ENCODE measurements at places on chromosomes 16 and 17.

GRCh38 chr17:1104222-1104621 lies 75.6 kb downstream of the ABR start:
- DNase-seq: no peak

- no peak for DNase-seq
Observed at GRCh38 chr16:50624449-50624970, 56.6 kb downstream of the SNX20 start.

DNA sequence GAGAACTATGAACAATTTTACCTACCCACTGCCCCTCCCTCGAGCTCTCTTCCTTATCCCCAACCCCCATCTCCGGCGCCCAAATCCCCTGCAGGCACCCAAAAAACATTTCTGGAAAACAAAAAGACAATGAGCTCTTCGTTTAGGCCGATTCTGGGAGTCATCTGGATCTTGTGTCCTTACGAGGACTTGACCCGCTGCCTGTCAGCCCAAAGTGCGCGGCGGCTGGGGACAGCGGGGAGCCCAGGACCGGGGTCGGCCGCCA lies 524 bp downstream of the STRADA start:
- peak; percentile 69 for DNase-seq

DNA sequence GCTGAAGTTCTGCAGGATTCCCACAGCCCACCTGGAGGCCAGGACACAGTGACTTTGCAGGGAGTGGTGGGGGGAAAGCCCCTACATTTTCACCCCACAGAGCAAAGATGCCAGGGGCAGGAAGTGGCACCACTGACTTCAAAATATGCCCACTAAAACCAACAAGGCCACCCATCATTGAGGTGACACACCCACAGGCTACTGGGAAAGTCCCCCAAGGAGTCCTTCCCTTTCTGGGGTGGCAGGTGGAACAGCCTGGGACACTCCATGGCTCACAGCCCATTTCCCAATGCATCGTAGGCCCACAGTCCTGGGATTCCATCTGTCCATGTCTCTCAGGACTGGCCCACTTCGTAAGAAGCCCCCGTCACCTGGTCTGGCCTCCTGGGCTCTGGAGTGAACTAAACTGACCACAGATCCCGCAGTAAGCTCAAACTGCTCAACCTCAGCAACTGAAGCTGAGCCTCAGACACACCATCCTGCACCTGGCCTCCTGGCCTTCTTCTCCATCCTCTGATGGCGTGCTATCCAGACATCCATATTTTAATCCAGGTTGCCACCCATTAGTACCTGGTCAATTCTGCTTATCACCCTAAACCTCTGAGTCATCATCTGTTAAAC lies 7.5 kb upstream of the CCL1 start:
- DNase-seq: no peak

DNA sequence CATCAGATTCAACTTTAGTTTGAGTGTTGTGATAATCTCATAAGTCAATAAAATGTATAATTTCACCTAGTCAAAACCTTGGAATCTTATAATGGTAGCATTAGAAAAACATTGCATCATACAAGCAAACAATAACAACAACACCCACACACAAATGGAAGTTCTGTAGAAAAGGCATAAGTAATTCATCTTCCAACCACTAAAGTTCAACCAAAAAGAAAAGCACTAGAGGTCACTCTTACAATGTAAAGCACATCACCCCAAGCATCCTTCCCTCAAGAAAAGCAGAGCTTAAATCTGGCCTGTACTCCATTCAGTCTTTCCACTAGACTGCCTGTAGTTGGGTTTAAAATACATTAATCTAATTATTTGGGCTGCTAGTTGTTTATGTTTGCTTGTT lies 1.8 kb downstream of the CNTNAP4 start:
- peak; percentile 5 for DNase-seq

GRCh38 chr16:47965439-47965838 lies 190.4 kb downstream of the ABCC12 start:
- no peak for DNase-seq

- no peak for DNase-seq
Observed at GRCh38 chr17:34620458-34620857, 41.1 kb downstream of the TMEM132E start.

DNA sequence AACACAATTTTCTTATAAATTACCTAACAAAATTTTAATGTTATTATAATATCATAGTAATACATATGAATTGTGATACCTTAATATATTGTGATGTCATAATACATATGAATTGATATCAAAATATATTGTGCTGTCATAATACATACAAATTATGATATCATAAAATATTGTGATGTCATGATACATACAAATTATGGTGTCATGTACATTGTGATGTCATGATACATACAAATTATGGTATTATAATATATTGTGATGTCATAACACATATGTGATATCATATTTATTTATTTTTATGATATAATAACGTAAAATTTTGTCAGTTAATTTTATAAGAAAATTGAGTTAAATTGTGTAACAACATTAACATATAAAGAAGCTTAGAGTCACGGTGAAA lies 1927.2 kb downstream of the TP53TG3F start:
- DNase-seq: no peak

GRCh38 chr17:81229666-81229920 lies 6.8 kb upstream of the CEP131 start:
- no peak for DNase-seq

GRCh38 chr16:1674751-1675664 lies 3.1 kb upstream of the JPT2 start:
- no peak for DNase-seq

- DNase-seq: no peak
Observed at GRCh38 chr16:53781023-53781605, 77.2 kb downstream of the FTO start.

GRCh38 chr16:80570106-80570478 lies 29.3 kb downstream of the DYNLRB2 start:
- no peak for DNase-seq

DNA sequence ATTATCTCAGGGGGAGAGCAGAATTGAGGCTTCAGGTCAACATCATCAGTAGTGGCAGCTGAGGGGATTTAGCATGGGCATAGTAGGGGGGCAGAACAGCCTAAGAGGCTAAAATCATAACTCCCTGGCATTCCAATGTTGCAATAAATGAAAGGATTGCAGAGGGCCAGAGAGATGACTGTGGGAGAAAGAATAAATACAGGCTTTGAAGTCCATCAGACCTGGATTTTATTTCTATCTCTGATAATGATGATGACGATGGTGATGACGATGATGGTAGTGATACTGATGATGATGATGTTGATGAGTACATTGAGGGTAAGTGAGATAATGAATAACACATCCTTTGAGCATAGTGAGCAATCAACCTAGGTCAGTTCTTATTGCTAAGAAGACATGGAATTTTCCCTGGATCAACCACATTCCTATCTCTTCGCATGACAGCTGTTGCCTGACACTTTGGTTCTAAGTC lies 107.4 kb upstream of the CDH11 start:
- no peak for DNase-seq

- DNase-seq: no peak
Observed at GRCh38 chr17:72518753-72519597, 398.2 kb downstream of the SOX9 start.

DNA sequence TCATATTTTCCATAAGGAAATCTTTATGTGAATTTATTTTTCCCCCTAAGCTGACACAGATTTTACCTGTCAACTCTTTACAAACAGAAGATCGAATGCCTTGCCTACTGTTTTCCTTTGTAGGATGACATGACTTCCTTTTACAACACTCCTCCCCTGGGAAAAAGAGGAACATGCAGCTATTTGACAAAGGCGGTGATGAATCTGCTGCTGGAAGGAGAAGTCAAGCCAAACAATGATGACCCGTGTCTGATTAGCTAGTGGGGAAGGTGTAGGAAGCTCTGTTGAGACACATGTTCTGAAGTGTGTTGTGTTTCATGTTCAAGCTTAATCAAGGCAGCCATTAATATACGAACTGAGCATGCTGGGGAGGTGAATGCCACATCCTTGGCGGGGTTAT lies 238.0 kb downstream of the PHKB start:
- peak; percentile 89 for DNase-seq

GRCh38 chr17:4161967-4162305 lies 18.9 kb downstream of the CYB5D2 start:
- no peak for DNase-seq

GRCh38 chr17:82859431-82860403 lies 19.9 kb upstream of the ZNF750 start:
- peak; percentile 96 for DNase-seq

GRCh38 chr17:37278247-37278894 lies 97.4 kb upstream of the C17orf78 start:
- no peak for DNase-seq

Data from suppressor macrophage (primary cell).